ENCODE measurements at places on chromosomes 2 and 18. TPM values are rescaled to one million over a fixed set of nuclear protein-coding genes. Genes with fewer than 3 reads are reported as not detected.

SLC4A3 gene
- 8.3 TPM for total RNA-seq

RGPD4 gene
- not detected for total RNA-seq

ZNF804A gene
- not detected for total RNA-seq

RAD51AP2 gene
- total RNA-seq: 0.11 TPM

PTPN18 gene
- 57.7 TPM for total RNA-seq

TUBB8B gene
- total RNA-seq: not detected

EMILIN1 gene
- total RNA-seq: 140 TPM

DNA sequence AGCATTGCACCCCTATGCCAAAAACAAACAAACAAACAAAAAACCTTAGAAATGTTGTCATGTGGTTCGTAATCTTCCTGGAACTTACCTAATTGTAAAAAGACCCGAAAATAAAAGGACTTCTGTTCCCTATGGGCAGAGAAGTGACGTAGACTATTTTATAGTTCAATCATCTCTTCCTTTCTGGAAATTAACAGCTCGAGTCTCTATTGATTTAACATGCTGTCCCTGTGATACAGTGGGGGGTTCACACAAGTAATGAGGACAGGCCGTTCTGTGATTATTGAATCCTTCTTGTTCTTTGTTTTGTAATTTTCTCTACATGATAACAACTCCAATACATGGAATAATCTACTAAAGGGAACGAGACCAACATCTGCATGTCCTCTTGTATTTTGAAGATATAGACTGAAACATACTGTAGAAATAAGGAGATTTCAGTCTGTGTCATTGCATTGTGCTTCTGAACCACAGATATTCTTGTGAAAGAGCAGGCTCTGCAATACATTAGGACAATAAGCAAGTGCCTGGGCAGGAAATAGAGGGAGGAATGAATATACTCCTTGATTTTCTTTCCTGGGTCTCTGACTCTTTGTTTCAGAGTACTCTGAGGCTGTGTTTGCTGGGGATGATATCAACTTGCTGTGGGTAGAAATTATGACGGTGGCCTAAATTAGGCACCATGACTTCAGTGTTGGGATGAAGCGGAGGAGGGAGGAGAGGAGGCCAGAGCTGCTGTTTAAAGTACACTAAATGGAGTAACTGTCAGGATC is 65.7 kb upstream of the PPM1B start:
- no peak overlapping the region for H3K4me3 ChIP-seq
- H3K4me1 ChIP-seq: peaks cover 19% of the 10 kb centered on the region
- no peak overlapping the region for H3K27ac ChIP-seq
- H3K36me3 ChIP-seq: no peaks in the 10 kb centered on the region
- no peaks in the 10 kb centered on the region for H3K27me3 ChIP-seq

GRCh38 chr2:237833546-237833945 is 25.9 kb upstream of the RAMP1 start:
- no peaks in the 10 kb centered on the region for H3K27me3 ChIP-seq
- H3K27ac ChIP-seq: no peak overlapping the region
- H3K4me3 ChIP-seq: no peak overlapping the region
- H3K4me1 ChIP-seq: no peaks in the 10 kb centered on the region

GRCh38 chr2:182941919-182942318 is 75.5 kb upstream of the FRZB start:
- no peaks in the 10 kb centered on the region for H3K4me1 ChIP-seq
- no peaks in the 10 kb centered on the region for H3K27me3 ChIP-seq
- H3K36me3 ChIP-seq: peaks cover 3% of the 10 kb centered on the region

GRCh38 chr18:3481696-3482210 is 31.8 kb downstream of the TGIF1 start:
- H3K4me1 ChIP-seq: no peaks in the 10 kb centered on the region
- no peak overlapping the region for H3K4me3 ChIP-seq
- H3K27me3 ChIP-seq: no peaks in the 10 kb centered on the region
- no peaks in the 10 kb centered on the region for H3K36me3 ChIP-seq
- no peak for DNase-seq

- no peaks in the 10 kb centered on the region for H3K4me1 ChIP-seq
- H3K4me3 ChIP-seq: no peak overlapping the region
- no peak for DNase-seq
- no peaks in the 10 kb centered on the region for H3K36me3 ChIP-seq
- no peak overlapping the region for H3K27ac ChIP-seq
Observed at GRCh38 chr18:63882333-63883141, 5.0 kb upstream of the SERPINB2 start.

- DNase-seq: no peak
- H3K27me3 ChIP-seq: no peaks in the 10 kb centered on the region
- H3K4me3 ChIP-seq: no peak overlapping the region
- no peak overlapping the region for H3K27ac ChIP-seq
Observed at GRCh38 chr2:24973812-24974211, 2.1 kb upstream of the DNAJC27 start.

- no peak overlapping the region for H3K27ac ChIP-seq
- H3K36me3 ChIP-seq: no peaks in the 10 kb centered on the region
- H3K4me1 ChIP-seq: no peaks in the 10 kb centered on the region
Observed at GRCh38 chr2:178227187-178227586, 32.9 kb downstream of the OSBPL6 start.

DNA sequence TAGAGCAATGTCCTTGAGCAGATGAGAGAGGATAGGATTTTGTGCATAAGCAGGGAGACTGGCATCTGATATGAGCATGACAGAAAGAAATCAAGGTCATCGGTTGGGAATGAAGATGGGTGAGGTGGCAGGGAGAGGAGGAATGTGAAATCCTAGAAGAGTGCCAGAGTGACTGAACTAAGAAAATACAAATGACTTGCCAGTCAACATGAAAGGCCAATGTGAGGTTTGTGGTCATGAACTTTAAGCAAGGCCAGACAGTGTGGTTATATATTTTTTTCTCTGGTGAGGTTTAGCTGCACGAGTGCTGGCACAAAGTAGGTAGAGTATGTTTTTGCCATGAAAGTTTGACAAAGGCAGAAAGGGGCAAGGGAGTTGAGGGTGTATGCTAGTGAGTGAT is 21.2 kb downstream of the QPCT start:
- no peaks in the 10 kb centered on the region for H3K36me3 ChIP-seq
- peaks cover 16% of the 10 kb centered on the region for H3K4me1 ChIP-seq

- no peaks in the 10 kb centered on the region for H3K27me3 ChIP-seq
- DNase-seq: no peak
- no peaks in the 10 kb centered on the region for H3K4me1 ChIP-seq
- H3K36me3 ChIP-seq: no peaks in the 10 kb centered on the region
- H3K4me3 ChIP-seq: no peak overlapping the region
- H3K27ac ChIP-seq: no peak overlapping the region
Observed at GRCh38 chr2:200467806-200468681, 41.8 kb downstream of the KCTD18 start.

DNA sequence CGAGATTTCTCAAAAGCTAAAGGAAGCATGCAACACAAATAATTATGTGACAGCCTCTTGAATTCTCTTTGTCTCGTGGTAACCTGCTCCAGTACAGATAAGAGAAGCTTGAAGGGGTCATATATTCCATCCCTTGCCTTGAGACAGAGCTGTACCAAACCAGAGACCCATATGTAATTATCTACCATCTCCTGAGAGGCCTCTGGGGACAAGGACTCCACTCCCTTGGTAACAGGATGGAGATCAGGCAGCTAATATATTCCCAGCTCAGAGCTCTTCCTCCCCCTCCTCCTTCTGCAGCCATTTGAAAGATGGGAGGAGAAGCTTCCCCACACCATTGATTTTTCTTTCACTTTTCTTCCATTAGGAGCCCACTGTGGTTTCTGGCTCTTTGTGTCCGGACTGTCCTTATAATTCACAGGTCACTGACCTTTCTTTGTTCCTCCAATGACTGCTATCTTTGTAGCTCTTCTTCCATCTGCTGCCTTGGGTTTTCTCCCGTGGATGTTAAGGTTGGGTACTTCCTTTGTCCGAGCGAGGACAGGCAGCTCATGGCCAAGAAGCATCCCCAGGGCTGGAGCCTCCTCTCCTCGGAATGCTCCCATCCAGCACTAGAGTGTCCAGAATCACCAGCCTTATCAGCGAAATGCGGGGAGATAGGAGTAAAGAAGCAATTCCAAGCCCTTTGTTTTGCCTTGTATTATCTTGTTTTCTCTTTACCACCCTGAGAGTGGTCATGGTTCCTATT is 72.6 kb upstream of the STPG4 start:
- H3K4me1 ChIP-seq: peaks cover 28% of the 10 kb centered on the region
- H3K27ac ChIP-seq: no peak overlapping the region
- DNase-seq: no peak
- H3K36me3 ChIP-seq: no peaks in the 10 kb centered on the region

DNA sequence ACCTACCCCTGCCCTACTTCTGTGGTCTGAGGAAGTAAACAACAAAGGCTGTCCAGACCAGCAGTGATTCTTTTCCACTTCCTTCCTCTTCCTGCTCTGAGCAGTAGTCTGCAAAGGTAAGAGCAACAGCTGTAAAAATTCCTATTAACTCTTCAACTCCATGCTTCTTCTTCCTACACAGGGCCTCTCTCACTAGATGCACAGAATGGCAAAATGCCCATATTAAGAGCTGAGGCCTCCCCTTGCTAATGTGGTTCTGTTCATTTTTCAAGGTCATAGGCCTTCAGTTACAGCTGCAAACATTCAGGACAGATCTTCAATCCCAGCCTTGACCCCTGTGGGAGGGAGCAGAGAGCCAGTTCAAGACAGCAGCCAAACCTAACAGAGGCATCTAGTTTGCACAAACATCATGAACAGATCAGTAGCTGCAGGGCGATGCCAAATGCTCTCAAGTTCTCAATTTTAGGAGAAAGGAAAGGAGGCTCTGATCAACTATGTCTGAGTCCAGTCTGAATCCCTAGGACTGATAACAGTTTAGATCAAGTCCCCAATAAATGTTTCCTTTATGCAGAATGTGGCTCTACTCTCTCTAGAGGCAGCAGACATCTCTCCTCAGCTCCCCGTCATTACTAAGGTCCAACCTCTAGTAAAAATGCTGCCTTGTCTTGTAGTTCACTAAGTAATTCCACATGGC is 20.9 kb downstream of the SLC40A1 start:
- H3K4me3 ChIP-seq: no peak overlapping the region
- H3K27ac ChIP-seq: peak overlapping the region; percentile 67
- peak; percentile 72 for DNase-seq
- H3K36me3 ChIP-seq: peaks cover 34% of the 10 kb centered on the region
- no peaks in the 10 kb centered on the region for H3K27me3 ChIP-seq

DNA sequence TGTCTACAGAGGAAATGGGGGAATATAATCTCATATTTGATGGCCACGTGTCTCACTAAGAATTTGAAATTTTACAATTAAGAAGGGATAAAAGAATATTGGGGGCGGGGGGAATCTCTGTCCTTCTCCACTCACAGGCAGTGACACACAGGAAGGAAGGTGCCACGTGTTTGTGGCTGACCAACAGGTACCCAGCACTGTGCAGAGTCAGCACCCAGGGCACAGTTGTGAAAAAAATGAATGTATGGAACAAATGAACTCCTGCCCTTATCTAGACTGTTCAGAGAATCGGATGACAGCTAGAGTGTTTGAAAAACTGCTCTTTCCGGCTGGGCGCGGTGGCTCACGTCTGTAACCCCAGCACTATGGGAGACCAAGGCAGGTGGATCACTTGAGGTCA is 317.0 kb upstream of the MYT1L start:
- no peak overlapping the region for H3K4me3 ChIP-seq
- no peak overlapping the region for H3K27ac ChIP-seq
- H3K27me3 ChIP-seq: no peaks in the 10 kb centered on the region

DNA sequence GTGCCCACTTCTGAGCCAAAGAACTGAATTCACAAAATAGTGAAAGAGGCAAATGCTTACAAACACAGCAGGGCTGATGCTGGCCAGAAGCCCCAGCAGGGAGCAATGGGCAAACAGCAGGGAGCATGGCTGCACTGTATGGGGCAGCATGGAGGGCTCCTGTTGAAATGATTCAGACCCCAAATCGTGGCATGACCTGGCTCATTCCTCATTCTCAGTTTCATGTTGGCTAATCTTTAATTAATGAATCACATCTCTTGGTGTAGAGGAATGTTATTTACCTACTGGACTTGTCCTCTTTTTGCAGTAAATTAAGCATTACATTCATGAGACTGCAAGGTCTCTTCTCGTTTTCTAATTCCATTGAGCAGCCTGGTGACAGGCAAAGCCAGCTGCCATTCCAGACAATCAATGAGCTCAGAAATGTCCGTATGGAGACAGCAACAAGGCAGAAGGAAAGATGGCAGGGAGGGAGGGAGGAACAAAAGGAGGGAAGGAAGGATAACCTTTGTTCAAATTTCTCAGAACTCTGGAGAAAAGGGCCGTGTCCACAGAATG is 84.9 kb upstream of the ST8SIA3 start:
- no peak overlapping the region for H3K27ac ChIP-seq
- no peak overlapping the region for H3K4me3 ChIP-seq
- no peak for DNase-seq
- no peaks in the 10 kb centered on the region for H3K36me3 ChIP-seq
- no peaks in the 10 kb centered on the region for H3K27me3 ChIP-seq
- no peaks in the 10 kb centered on the region for H3K4me1 ChIP-seq

GRCh38 chr2:157480182-157480961 is 36.5 kb upstream of the CYTIP start:
- no peaks in the 10 kb centered on the region for H3K27me3 ChIP-seq
- H3K4me1 ChIP-seq: no peaks in the 10 kb centered on the region
- H3K36me3 ChIP-seq: no peaks in the 10 kb centered on the region
- H3K4me3 ChIP-seq: no peak overlapping the region
- no peak overlapping the region for H3K27ac ChIP-seq

DNA sequence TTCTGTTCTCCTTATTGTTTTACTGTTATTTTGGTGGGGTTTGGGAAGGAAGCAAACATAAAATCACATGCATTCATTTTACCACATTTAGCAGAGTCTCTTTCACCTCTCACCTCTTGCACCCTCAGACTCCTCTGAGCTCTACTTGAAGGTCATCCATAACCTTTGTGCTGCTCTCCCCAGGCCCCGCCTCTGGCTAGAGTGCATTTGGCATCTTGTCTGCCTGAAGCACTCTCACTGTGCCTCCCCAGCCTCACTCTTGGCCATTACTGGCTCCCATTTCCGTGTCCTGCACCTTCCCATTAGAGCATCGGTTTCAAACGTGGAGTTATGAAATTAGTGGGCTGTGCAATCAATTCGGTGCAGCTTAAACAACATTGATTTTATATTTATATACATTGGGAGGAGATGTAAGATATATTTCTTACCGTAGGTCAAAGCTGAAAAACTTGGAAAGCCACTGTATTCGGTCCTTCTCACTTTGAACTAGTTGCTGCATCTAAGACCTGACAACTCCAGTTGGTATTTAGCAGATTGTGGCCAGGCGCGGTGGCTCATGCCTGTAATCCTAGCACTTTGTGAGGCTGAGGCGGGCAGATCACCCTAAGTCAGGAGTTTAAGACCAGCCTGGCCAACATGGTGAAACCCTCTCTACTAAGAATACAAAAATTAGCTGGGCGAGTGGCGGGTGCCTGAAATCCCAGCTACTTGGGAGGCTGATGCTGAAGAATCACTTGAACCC is 6.9 kb upstream of the ZFAND2B start:
- no peak overlapping the region for H3K27ac ChIP-seq
- H3K4me3 ChIP-seq: no peak overlapping the region
- no peaks in the 10 kb centered on the region for H3K4me1 ChIP-seq
- DNase-seq: peak; percentile 9
- no peaks in the 10 kb centered on the region for H3K36me3 ChIP-seq
- peaks cover 6% of the 10 kb centered on the region for H3K27me3 ChIP-seq

GRCh38 chr2:240593026-240593702 is 6.6 kb downstream of the CAPN10 start:
- peaks cover 9% of the 10 kb centered on the region for H3K4me1 ChIP-seq
- DNase-seq: peak; percentile 11
- no peak overlapping the region for H3K27ac ChIP-seq
- no peaks in the 10 kb centered on the region for H3K27me3 ChIP-seq
- H3K4me3 ChIP-seq: no peak overlapping the region

- peaks cover 38% of the 10 kb centered on the region for H3K4me1 ChIP-seq
- H3K27ac ChIP-seq: no peak overlapping the region
- DNase-seq: no peak
- H3K36me3 ChIP-seq: no peaks in the 10 kb centered on the region
- H3K4me3 ChIP-seq: peak overlapping the region; percentile 89
- no peaks in the 10 kb centered on the region for H3K27me3 ChIP-seq
Observed at GRCh38 chr2:240588006-240588655, 1.6 kb downstream of the CAPN10 start.
